ENCODE measurements at places on chromosomes 5 and 9.

- no peak for DNase-seq
Measured at GRCh38 chr5:124279146-124279876, 467.1 kb downstream of the ZNF608 start.

GRCh38 chr9:37056046-37056920 lies 22.2 kb upstream of the PAX5 start:
- no peak for DNase-seq

- DNase-seq = no peak
Measured at GRCh38 chr5:159978358-159978757, 30.6 kb upstream of the TTC1 start.

- DNase-seq = no peak
Measured at GRCh38 chr9:111118256-111118948, 80.1 kb upstream of the LPAR1 start.

DNA sequence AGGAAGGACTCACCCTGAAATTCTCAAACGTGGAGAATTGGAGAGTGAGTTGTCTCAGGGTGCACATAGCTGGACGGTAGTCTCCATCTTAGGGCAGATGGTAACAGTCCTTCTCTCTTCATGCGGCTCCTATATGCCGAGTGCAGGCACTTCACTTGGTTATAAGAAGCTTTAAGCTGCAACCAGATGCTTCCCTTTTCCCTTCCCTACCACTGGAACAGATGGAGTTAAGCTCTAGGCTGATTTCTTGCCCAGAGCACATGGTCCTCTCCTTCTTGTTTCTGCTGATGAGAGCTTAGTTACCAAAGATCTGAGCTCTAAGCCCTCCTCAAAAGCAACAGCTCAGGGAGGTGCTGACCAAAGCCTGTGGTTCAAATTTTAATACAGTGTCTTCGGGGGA lies 355.7 kb downstream of the ARHGEF28 start:
- DNase-seq = no peak

- DNase-seq = no peak
Measured at GRCh38 chr5:137389042-137389441, 110.1 kb downstream of the SPOCK1 start.

Measured in epithelial cell of proximal tubule (primary cell).